ENCODE measurements at places on chromosomes 5 and 9.

DNA sequence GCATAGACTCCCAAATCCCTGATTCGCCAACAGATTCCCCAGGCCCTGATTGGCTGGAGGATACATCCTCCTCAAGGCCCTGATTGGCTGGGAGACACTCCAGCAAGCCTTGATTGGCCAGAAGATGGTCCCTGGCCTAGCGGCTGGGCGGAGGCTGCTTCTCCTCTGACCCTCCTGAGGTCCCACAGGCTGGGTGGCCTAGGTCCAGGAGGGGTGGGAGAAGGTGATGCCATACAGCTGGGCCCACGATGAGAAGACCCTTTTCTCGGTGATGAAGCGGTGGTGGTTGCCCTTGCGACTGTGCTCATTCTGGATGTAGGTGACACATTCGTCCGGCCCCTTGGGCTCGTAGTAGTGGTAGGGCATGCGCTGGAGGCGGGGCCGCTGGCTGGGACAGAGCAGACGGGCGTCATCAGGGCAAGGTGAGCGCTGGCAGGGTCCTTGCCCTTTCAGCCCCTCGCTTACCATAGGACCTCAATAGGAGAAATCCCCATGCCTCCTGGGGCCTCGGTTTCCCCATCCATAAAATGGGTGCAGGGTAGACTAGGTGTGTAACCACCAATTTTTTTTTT lies 9.0 kb upstream of the AK1 start:
- DNase-seq: no peak

DNA sequence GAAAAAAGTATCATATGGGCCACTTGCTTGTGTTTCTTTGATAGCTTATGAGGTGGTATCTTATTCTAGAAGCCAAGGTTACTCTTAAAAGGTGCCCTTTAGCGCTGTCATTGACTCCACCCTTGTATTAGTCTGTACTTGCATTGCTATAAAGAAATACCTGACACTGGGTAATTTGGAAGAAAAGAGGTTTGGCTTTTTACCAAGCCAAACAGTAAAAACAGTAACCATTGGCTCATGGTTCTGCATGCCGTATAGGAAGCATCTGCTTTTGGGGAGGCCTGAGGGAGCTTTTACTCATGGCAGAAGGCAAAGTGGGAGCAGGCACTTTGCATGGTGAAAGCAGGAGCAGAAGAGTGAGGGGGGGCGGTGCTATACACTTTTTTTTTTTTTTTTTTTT lies 87.4 kb downstream of the TEK start:
- DNase-seq: no peak

GRCh38 chr9:83247732-83248131 lies 184.8 kb upstream of the RASEF start:
- DNase-seq: no peak

GRCh38 chr9:93668261-93668871 lies 92.0 kb downstream of the PHF2 start:
- DNase-seq: no peak

GRCh38 chr9:126171641-126172040 lies 155.0 kb upstream of the MVB12B start:
- DNase-seq: no peak

DNA sequence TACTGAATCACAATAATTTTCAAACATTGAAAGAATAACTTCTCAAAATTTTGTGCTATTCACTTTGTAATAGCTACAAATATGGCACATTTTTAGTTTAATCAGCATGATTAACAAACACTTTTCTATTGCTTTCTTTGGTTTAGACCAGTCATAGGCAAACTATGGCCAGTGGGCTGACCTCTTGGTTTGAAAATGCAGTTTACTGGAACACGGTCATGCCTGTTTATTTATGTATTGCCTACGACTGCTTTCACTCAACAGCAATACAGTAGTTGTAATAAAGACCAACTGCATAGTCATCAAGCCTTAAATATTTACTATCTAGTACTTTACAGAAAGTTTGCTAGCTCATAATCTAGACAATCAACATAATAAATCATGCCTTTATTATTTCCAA lies 810.8 kb downstream of the TLE1 start:
- no peak for DNase-seq

- no peak for DNase-seq
Measured at GRCh38 chr9:119334745-119335144, 34.5 kb downstream of the BRINP1 start.

- DNase-seq: no peak
Measured at GRCh38 chr5:67206461-67206860, 9.9 kb upstream of the CD180 start.

- no peak for DNase-seq
Measured at GRCh38 chr5:66362046-66362445, 217.9 kb downstream of the SREK1 start.

GRCh38 chr5:59027145-59027907 lies 444.5 kb downstream of the RAB3C start:
- no peak for DNase-seq

DNA sequence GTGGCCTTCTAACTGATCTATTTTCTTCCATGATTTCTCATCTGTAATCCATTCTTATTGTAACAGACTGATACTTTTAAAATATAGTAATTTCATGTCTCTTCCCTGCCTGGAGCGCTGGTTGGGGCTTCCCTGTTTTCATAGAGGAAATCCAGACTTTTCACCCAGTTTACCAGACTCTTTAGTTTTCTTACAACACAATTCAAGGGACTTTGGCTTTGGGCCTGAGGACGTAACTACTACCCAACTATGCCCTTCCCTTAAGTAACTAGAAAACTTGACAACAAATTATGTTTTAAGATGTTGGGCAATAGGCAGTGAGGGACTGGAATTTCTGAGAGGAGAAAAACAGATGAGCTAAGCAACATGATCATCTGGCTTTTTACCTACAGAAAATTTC lies 289.6 kb downstream of the FGF10 start:
- no peak for DNase-seq

DNA sequence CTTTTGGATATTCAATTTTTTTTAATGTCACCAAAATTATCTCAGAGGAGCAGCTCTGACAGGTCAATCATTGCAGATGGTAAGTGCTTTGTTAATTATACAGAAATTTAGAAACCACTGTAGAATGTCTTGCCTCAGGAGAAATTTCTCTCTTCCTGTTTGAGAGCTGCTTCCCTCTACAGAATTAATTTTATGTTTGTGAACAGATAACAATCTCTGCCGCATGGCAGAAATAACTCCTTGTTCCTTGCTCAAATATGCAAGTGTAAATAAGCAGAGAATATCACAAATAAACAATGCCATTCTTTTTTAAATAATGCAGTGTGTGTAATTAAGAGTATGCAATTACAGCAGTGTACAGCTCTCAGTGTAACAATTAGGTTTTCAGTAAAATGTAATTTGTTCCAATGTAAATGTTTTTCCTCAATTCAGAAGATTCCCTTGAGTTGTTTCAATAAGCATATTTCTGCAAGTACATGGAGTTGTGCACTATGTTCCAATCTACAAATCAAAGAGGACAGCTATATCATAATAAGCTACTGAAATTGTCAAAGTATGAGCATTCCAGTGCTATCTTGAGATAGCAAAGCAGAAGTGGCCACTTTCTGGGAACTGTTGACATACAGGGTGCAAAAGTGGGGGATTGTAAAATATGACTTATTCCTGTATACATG lies 1012.8 kb downstream of the MAT2B start:
- DNase-seq: no peak

GRCh38 chr9:82513976-82514735 lies 525.6 kb downstream of the SPATA31D1 start:
- DNase-seq: no peak
